ENCODE measurements at places on chromosomes 6 and 20. TPM values are rescaled to one million over a fixed set of nuclear protein-coding genes. Genes with fewer than 3 reads are reported as not detected.

- DNase-seq = no peak
Measured at GRCh38 chr20:25588491-25588890, 3.2 kb upstream of the NINL start.

DNA sequence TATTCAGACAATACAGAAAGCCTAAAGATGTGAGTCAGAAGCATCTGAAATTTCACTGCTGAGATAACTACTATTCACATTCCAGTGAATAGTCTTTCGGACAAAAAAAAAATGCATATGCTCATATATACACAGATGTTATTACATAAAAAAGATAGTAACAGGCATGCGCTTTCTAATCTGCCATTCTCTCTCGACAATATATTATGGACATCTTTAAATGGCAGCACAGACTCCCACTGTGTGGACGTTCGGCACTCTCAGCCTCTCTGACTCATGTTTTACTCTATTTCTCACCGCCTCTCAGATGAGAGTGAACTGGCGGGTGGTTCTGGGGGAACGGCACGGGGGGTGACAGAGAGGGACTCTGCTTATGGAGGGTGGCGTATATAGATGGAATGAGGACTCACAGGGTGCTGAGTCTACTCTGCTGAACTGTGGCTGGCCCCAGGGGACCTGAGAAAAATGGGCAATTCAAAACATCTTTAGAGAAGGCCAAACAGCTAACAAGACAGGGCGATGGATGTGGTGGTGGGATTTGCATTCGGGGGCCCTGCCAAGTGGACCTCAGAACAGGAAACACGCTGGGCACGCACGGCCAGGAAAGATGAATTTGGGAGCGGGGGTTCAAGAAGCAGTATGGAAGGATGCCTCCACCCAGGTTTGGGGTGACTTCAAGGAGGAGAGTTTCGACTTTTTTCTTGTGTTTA is 68.9 kb downstream of the MDGA1 start:
- no peak for DNase-seq

DNA sequence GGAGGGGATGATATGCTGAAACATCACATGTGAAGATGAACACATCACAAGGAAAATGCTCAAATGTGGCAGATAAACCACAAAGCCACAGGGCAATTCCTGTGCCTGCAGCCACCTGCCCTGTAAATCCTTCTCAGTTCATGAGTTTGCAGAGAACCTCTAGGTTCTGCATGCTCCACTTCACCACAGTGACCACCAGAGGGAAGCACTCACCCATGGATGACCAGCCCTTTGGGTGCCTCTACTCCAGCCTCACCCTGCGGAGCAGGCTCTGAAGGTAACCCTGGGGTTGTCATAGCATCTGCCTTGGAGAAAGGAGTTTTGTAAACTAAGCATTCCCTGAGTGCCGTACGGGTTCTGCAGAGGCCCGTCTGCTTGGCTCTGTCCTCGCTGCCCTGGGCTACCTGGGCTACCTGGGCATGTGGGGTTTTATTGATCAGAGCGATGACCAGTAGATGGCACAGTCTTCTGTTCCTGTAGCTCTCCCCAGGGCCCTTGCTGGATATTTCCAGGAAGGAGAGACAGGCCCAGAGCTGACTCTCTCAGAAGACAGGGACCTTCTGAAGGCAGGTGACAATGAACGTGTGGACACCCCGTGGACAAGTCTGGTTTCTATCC is 31.7 kb upstream of the CST1 start:
- no peak for DNase-seq

- DNase-seq = no peak
Measured at GRCh38 chr6:145141572-145141971, 593.7 kb downstream of the EPM2A start.

GRCh38 chr6:159727717-159728445 is 575 bp downstream of the WTAP start:
- peak; percentile 63 for DNase-seq

DNA sequence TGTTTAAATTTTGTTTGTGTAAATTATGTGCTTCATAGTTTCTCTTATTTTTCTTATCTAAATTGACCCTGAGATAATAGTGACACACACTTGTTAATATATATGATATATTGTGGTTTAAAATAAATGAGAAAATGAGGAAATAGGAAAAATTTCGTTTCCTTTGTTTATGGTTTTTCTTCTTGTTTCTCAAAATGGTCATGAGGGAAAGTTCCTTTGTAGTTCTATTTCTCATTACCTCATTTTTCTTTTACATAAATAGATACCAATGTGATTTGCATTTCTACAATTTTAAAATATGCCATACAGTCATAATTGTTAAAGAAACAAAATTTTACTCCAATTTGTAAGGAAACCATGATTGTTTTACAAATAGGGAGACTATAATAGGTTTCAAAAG is 9.2 kb downstream of the OR2A4 start:
- no peak for DNase-seq

HTR1E gene
- not detected for total RNA-seq

SPINT4 gene
- not detected for total RNA-seq

GRCh38 chr20:58001381-58001780 is 227.1 kb downstream of the ANKRD60 start:
- no peak for DNase-seq

DNA sequence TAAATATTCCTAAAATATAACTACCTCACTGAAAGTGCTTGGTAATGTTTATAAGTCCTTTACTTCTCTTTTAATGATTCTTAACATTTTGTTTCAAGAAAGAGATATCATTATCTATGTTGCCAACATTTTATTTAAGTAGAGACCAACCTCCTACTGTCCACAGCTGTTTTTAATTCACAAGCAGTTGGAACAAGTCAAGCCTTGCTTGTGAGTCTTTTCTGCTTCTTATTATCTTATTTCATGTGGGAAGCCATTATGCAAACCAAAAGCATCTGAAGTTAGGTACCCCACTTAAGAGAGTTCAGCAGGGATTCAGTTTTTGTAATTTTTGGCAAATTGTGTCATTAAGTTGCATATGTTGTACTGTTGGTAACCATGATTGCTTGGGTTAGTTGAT is 1714.5 kb downstream of the GRIK2 start:
- DNase-seq = no peak

GRCh38 chr6:18011287-18011686 is 23.9 kb upstream of the KIF13A start:
- DNase-seq = no peak

All from left cardiac atrium (tissue), 4 donors.